Type B pancreatic cell (in vitro differentiated cells): ENCODE measurements at places on chromosomes 5 and 9.
A peak's percentile ranks its signal among the peaks of the same experiment; 100 is the strongest.

DNA sequence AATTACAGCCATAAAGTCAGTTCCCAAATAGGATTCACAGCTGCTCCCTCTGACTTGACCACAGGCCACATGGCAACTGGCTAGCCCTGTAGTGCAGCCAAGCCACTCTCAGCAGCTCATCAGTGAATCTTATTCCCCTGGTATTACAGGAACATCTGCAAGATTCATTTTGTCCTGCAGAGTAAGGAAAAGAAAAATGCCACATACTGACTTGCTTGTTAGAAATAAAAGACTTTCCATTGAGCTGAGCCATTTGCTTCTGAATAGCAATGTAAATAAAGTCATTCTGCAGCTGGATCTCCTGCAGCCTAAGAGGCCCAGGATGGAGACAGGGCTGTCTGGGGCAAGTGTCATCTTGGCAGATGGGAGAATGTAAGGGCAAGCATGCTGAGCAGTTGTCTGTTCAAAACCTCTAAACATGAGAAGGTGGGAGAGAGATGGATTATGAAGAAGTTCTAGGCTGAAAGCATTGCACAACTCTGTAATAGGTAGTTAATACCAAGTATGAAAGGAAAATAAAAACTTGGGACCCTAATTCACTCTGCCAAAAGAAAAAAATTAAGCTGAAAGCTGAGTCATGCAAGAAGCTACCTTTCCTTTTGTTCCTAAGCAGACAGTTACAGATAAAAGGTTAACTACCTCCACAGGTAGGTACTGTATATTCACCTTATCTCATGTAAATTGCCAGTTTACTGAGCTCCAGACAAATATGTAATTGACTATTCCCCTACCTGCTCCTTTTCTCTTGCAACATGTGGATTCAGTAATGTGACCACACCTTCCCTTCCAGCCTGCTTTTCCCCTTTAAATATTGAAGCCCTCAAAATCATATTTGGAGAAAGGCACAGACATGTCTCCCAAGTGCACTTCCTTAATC is 244.4 kb upstream of the RAI14 start:
- no peak for DNase-seq
- H3K27me3 ChIP-seq: no peaks in the 10 kb centered on the region
- H3K4me1 ChIP-seq: peaks cover 4% of the 10 kb centered on the region
- H3K36me3 ChIP-seq: no peaks in the 10 kb centered on the region

- no peak for DNase-seq
- H3K4me3 ChIP-seq: no peak overlapping the region
- H3K27ac ChIP-seq: no peak overlapping the region
- H3K4me1 ChIP-seq: peaks cover 5% of the 10 kb centered on the region
- no peaks in the 10 kb centered on the region for H3K27me3 ChIP-seq
Observed at GRCh38 chr9:99506747-99507348, 284.8 kb downstream of the SEC61B start.

GRCh38 chr5:20833081-20833627 is 845.2 kb upstream of the CDH18 start:
- no peak for DNase-seq
- H3K27ac ChIP-seq: no peak overlapping the region
- H3K27me3 ChIP-seq: no peaks in the 10 kb centered on the region

- no peaks in the 10 kb centered on the region for H3K27me3 ChIP-seq
- H3K27ac ChIP-seq: no peak overlapping the region
- no peaks in the 10 kb centered on the region for H3K4me1 ChIP-seq
- H3K4me3 ChIP-seq: no peak overlapping the region
Observed at GRCh38 chr5:54553659-54554207, 36.2 kb downstream of the SNX18 start.

DNA sequence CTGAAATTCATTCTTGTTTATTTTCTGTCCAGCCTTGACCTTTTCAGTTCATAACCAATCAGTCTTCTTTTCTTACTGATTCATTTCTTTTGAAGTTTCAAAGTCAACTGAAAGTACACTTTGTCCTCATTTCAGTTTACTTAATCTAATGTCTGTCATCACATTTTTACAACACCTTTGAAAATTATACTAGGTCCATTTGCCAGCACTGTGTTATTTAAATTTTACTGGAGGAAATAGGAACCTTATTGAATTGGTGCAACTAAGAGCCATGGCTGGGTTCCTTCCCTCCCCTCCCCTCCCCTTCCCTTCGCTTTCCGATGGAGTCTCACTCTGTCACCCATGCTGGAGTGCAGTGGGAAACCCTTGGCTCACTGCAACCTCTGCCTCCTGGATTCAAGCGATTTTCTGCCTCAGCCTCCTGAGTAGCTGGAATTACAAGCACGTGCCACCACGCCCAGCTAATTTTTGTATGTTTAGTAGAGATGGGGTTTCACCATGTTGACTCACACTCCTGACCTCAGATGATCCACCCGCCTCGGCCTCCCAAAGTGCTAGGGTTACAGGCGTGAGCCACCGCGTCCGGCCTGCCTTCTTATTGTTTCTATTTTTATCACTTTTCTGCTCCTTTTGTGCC is 6.3 kb downstream of the RMI1 start:
- H3K4me3 ChIP-seq: peak overlapping the region; percentile 60
- peaks cover 23% of the 10 kb centered on the region for H3K36me3 ChIP-seq
- peak overlapping the region; percentile 87 for H3K27ac ChIP-seq
- H3K27me3 ChIP-seq: no peaks in the 10 kb centered on the region

- H3K27me3 ChIP-seq: no peaks in the 10 kb centered on the region
- peaks cover 11% of the 10 kb centered on the region for H3K4me1 ChIP-seq
- H3K36me3 ChIP-seq: no peaks in the 10 kb centered on the region
- H3K4me3 ChIP-seq: no peak overlapping the region
- H3K27ac ChIP-seq: no peak overlapping the region
Observed at GRCh38 chr5:172740428-172741205, 30.4 kb downstream of the DUSP1 start.

- no peaks in the 10 kb centered on the region for H3K36me3 ChIP-seq
- no peaks in the 10 kb centered on the region for H3K4me1 ChIP-seq
- H3K27ac ChIP-seq: no peak overlapping the region
- H3K27me3 ChIP-seq: no peaks in the 10 kb centered on the region
- H3K4me3 ChIP-seq: no peak overlapping the region
- no peak for DNase-seq
Observed at GRCh38 chr9:91004992-91005391, 203.4 kb downstream of the SYK start.

DNA sequence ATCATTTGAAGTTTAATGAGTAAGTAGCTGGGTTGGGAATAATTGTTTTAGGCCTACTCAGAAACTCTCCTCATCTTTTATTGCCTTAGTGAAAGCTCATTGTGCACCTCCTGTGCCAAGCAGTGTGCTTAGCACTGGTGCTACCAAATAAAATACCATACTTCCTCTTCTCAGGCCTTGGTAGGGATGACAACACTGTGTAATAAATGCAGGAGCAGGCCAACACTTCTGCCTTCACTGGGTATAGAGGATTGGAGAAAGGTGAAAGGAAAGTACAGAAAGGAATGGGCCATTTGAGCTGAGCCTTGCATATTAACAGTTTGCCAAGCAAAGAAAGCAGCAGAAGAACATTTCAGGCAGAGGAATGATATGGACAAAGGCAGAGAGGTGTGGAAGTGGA is 285.7 kb downstream of the NR3C1 start:
- peaks cover 12% of the 10 kb centered on the region for H3K36me3 ChIP-seq
- no peak for DNase-seq
- H3K4me1 ChIP-seq: peaks cover 7% of the 10 kb centered on the region
- no peaks in the 10 kb centered on the region for H3K27me3 ChIP-seq

- H3K27ac ChIP-seq: no peak overlapping the region
- no peak for DNase-seq
- no peaks in the 10 kb centered on the region for H3K36me3 ChIP-seq
- H3K4me3 ChIP-seq: no peak overlapping the region
- peaks cover 80% of the 10 kb centered on the region for H3K27me3 ChIP-seq
Observed at GRCh38 chr9:77010527-77010926, 8.9 kb upstream of the FOXB2 start.

- H3K36me3 ChIP-seq: no peaks in the 10 kb centered on the region
- no peak overlapping the region for H3K4me3 ChIP-seq
- no peak overlapping the region for H3K27ac ChIP-seq
- no peaks in the 10 kb centered on the region for H3K27me3 ChIP-seq
Observed at GRCh38 chr5:82205005-82205404, 73.1 kb downstream of the RPS23 start.

- H3K27ac ChIP-seq: no peak overlapping the region
- no peak overlapping the region for H3K4me3 ChIP-seq
- H3K4me1 ChIP-seq: peaks cover 9% of the 10 kb centered on the region
- H3K36me3 ChIP-seq: no peaks in the 10 kb centered on the region
Observed at GRCh38 chr5:167771571-167771970, 519.9 kb upstream of the WWC1 start.

DNA sequence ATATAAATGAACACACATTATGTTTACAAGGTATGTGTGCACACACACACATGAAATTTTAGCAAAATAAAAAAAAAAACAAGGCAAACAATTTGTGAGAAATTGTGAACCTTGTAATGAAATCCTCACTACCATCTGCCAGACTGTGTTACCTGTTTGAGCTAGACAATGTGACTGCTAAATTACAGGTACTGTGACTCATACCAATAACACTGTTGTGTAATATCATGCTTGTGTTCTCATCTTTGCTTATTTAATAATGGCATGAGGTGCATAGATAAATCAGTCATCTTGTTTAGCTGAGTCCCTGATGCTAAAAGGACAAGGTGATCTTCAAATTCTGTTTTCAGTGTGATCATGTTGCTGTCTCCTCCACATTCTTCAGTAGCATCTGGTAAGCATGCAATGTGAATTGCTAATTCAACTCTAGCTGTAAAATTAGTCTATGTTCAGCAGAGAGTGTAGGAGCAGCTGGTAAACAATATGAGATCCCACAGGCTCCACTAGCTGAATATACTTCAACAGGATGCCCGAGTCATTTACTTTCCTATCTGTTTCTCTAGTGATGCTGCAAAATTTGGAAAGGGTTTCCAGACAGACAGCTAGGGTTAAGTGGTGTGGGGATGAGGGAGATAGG is 966.3 kb upstream of the C9orf72 start:
- no peak for DNase-seq
- no peak overlapping the region for H3K27ac ChIP-seq
- no peaks in the 10 kb centered on the region for H3K27me3 ChIP-seq

- H3K4me3 ChIP-seq: no peak overlapping the region
- DNase-seq: no peak
- H3K4me1 ChIP-seq: peaks cover 35% of the 10 kb centered on the region
Observed at GRCh38 chr5:11525020-11525419, 379.2 kb downstream of the CTNND2 start.

DNA sequence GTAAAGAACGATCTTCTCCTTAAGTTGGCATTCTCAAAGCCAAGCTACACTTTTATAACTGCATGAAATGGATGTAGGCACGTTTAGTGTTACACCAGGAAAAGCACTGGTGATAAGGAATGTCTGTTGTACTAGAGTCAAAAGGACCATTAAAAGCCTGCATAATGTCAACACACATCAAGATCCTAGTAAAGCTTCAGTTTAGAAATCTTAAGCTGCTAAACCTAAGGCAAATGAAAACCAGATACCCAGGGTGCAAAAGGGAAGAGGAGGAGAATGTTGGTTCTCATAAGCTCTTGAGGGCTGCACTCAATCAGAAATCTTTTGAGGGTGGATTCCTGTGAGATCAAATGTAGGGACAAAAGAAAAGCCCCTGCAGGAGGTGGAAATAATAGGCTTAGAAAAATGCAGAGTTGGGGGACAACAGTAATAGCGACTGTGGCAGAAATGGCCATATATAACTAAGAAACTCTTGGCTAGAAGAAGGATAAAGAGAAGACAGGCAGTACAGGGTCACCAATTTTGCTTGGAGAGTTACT is 148.2 kb downstream of the FBXL17 start:
- no peaks in the 10 kb centered on the region for H3K27me3 ChIP-seq
- H3K4me3 ChIP-seq: no peak overlapping the region
- H3K4me1 ChIP-seq: peaks cover 14% of the 10 kb centered on the region
- H3K36me3 ChIP-seq: no peaks in the 10 kb centered on the region

- no peaks in the 10 kb centered on the region for H3K27me3 ChIP-seq
- H3K27ac ChIP-seq: no peak overlapping the region
- no peaks in the 10 kb centered on the region for H3K36me3 ChIP-seq
- DNase-seq: no peak
- H3K4me1 ChIP-seq: no peaks in the 10 kb centered on the region
- H3K4me3 ChIP-seq: no peak overlapping the region
Observed at GRCh38 chr9:8052991-8053390, 253.4 kb upstream of the DMAC1 start.

DNA sequence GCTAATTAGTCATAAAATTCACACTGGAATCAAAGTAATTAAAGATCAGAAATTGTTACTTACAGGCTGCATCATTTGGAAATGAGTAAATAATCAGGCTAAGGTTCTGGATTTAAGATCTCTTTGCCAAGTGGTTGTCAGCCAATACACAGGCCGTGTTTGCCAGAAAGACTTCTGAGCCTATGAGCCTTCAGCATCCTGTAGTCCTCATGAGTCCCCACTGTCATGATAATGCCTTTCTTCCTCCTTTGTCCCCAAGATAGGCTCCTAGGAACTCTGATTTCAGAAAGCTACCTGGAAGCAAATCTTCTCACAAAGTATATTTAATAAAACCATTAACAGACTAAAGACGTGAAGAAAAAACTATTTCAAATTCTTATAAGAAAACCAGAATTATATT is 810.5 kb downstream of the DNAH5 start:
- no peaks in the 10 kb centered on the region for H3K36me3 ChIP-seq
- DNase-seq: no peak
- H3K4me1 ChIP-seq: no peaks in the 10 kb centered on the region
- no peak overlapping the region for H3K27ac ChIP-seq
- no peak overlapping the region for H3K4me3 ChIP-seq

GRCh38 chr5:135398855-135399793 is at the start of gene MACROH2A1:
TSS of gene MACROH2A1 (minus strand) at chr5:135399231. CDS start at chr5:135389093, 10,138 bp downstream.
- peaks cover 7% of the 10 kb centered on the region for H3K27me3 ChIP-seq
- H3K27ac ChIP-seq: peak within 1 kb of the TSS; percentile 92
- H3K4me3 ChIP-seq: peak within 1 kb of the TSS; percentile 95
- DNase-seq: peak; percentile 91

- no peak for DNase-seq
- H3K27me3 ChIP-seq: no peaks in the 10 kb centered on the region
- H3K36me3 ChIP-seq: no peaks in the 10 kb centered on the region
- no peak overlapping the region for H3K27ac ChIP-seq
Observed at GRCh38 chr9:34408173-34408572, 31.5 kb upstream of the MYORG start.

DNA sequence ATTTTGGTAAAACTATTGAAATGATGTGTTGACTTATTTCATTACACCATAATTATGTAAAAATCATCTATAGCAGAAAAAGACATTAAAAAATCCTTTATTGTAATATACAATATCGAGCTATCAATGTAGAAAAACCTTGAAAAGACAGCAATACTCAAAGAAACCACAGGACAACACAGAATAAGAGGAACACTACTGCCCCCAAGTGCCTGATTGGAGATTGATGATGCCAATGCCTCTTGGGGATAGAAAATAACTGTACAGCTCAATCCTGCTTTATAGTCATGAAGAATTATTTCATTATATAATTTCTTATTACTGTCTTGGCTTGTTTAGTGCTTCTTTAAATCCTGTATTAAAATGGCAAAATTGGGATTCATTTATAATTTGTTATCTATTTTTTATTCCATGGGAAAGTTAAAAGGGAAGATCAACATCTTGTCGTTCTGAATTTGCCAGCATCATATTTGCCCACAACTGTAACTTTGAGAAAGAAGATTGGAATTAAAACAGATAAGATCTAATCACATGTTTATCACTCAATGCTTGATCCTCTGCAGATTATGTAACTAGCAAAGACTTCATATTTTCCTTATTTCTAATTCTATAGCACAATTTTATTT is 337.5 kb downstream of the CDH9 start:
- no peak overlapping the region for H3K4me3 ChIP-seq
- no peaks in the 10 kb centered on the region for H3K4me1 ChIP-seq
- H3K36me3 ChIP-seq: no peaks in the 10 kb centered on the region
- H3K27me3 ChIP-seq: no peaks in the 10 kb centered on the region

- H3K27me3 ChIP-seq: no peaks in the 10 kb centered on the region
- H3K4me1 ChIP-seq: no peaks in the 10 kb centered on the region
- no peak for DNase-seq
- no peaks in the 10 kb centered on the region for H3K36me3 ChIP-seq
- H3K27ac ChIP-seq: no peak overlapping the region
Observed at GRCh38 chr5:115948091-115948534, 14.2 kb upstream of the LVRN start.
